ENCODE measurements at places on chromosomes 6 and 20.

GRCh38 chr6:4805553-4806336 lies 29.5 kb downstream of the CDYL start:
- peak; percentile 46 for DNase-seq

- DNase-seq, result no peak
Measured at GRCh38 chr6:107221519-107221918, 106.2 kb upstream of the BEND3 start.

GRCh38 chr6:36930483-36930882 lies 24.1 kb upstream of the PI16 start:
- DNase-seq, result no peak

DNA sequence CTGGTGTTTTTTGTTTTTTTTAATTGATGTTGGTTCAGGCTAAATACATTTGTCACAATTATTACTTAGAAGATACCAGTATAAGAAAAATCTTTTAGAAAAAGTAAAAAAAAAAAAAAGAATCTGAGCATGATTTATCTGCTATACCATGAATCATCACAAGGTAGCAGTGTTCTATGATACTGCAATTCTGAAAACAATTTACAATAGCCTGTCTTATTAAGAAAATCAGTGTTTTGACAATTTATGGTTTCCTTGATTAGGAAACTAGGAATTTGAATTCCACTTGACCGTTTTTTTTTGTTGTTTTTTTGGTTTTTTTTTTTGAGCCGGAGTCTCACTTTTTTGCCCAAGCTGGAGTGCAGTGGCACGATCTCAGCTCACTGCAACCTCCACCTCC lies 9.3 kb upstream of the MAK start:
- DNase-seq, result no peak

DNA sequence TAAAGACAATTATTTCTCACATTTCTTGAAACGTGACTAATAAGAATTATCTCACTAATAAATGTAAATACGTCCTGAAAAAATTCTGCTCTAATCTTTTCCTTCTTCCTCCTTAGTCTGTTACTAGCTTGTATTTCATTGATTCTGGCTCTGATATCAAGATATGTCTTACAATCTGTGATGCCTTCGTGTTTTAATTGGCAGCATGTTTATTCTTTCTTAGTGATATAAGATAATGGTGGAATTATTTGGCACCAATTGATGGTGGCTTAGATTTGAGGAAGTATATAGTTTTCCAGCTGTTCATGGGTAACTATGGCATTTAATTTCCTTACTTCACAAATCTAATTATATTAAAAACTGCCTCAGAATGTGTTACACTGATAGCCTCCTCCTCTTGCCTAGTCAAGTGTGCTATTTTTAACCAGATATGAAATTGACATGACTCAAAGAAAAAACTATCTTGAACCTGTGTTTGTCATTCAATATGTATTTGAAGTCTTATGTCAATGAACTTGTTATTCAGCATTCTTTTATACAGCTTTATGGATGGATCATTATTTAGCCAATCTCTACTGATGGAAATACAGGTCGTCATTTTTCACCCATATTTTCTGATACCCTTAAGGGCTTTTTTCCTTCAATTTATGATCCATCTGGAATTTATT lies 5.3 kb downstream of the CCNC start:
- no peak for DNase-seq

GRCh38 chr6:22350109-22350508 lies 53.3 kb upstream of the PRL start:
- DNase-seq, result no peak

DNA sequence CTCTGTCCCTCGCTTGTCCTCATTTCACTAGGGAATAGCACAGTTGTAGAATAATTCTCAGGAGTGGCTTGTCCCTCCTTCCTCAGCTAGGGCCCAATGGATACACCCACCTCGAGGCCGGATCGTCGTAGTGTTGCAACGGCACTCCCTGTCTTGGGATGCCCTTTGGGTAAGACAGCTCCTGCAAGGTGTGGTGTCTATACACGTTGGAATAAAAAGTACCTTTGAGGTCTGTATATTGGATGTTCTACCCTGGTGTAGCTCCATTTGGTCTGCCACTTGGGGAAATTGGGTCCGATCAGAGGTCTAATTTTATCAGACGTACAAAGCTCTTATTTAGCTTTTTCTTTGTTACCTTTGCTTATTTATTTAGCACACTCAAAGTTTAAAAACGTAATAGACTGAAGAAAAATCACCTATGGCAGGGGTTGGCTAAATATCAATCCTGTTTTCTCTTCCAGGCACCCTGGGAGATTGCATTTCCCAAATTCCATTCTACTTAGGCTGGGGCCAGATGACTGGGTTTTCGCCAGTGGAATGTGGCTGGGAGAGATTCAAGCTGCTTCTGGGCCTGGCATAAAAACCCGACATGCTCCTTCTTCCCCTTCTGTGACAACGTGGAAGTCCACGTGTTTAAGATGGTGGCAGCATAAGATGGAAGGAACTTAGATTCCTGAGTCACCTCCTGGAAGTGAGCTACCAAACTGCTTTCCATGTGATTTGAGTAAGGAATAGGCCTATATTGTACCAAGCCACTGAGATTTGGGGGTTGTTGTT lies 82.3 kb upstream of the CD83 start:
- DNase-seq, result peak; percentile 94

DNA sequence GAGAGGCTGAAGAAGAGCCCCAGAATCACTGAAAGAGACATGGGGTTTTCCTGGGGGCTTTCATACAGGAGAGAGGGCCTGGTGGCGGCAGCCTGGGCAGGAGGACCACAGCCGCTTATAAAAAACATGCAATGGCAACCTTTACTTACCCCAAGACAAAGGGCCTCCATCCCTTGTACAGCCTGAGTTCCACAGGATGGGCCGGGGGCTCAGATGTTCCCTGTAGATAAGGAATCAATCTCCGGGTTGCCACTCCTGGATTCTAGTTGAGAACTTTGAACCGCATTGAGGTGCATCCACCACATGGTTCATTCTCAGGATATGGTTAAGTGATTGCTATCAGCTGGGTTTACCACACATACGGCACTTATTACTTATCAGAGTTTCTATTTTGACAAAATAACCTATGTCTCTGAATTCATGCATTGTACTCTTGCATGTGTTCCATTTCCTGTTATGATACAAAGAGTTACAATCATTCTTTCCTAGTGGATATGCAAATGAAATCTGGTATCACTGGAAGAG lies 677.6 kb downstream of the KIF16B start:
- no peak for DNase-seq

GRCh38 chr6:121932076-121932991 lies 467.1 kb upstream of the HSF2 start:
- no peak for DNase-seq
